ENCODE measurements at places on chromosomes 6 and 20.

- no peak for DNase-seq
These were observed 9.6 kb downstream of the SNX3 start for GRCh38 chr6:108251252-108251651.

GRCh38 chr6:151349651-151350270, 41.6 kb downstream of the ZBTB2 start:
- DNase-seq: no peak

DNA sequence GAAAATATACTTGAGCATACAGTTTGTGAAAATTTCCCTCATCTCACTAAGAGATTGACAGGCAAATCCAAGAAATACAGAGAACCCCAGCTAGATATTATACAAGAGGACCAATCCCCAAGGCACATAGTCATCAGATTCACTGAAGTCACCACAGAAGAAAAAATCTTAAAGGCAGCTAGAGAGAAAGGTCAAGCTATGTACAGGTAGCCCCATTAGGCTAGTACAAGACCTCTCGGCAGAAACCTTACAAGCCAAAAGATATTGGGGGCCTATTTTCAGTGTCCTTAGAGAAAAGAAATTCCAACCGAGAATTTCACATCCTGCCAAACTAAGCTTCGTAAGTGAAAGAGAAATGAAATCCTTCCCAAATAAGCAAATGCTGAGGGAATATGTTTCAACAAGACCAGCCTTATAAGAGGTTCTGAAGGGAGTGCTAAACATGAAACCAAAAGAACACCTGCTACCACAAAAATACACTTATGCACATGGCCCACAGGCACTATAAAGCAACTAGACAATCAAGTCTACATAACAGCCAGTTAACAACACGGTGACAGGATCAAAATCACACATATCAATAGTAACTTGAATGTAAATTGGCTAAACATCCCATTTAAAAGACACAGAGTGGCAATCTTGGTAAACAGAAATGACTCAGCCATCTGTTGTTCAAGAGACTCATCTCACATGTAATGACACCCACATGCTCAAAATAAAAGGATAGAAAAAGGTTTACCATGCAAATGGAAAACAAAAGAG, 96.3 kb downstream of the FHL5 start:
- DNase-seq: no peak

GRCh38 chr20:13205848-13206434, 15.1 kb upstream of the ISM1 start:
- no peak for DNase-seq

GRCh38 chr6:166382500-166382932, 224 bp downstream of the MPC1 start:
- DNase-seq: no peak

Measured in T-helper 2 cell (primary cell).